ENCODE measurements at places on chromosomes 7 and 10.

DNA sequence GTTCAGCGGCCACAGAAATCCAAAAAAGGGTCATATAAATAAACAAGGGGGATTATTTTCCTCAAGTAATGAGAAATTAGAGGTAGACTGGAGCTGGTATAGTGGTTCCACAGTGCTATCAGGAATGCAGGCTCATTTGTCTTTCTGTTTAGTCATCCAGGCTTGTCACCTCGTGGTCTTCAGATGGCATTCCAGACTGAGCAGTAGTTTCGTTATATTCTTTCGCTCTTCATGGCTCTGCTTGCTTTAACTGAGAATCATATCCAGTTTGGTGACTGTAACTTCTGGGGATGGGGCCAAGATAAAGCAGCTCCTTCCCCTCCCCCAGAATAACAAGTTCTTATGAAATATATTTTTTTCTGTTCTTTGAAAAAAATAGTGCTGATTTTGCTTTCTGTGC, 9.5 kb downstream of the ANKIB1 start:
- peak; percentile 54 for DNase-seq

GRCh38 chr10:2760736-2761135, 306.6 kb upstream of the PFKP start:
- DNase-seq, result no peak

DNA sequence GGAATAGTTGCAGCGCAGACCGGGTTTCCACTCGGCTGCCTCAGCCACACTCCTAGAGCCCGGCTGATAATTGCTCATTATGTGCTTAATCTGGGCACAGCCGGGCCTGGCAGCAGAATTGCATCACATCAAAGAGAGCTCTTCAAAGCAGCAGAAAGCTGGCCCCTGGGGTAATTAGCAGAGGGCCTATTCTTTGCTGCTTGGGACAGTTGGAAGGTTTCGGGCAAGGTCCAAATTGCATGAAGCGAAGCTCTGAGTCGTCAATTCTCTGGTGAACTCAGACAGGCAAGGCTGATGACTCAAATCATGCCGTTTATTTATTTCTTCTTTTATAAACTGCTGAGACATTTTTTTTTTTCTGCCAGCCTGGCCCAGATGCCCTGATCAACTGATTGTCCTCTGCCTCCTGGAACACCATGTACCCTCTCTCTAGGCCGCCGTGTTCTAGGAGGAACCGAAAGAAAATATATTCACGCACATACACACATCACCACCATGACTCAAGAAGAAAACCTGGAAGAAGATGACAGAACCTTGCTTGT, 242.2 kb downstream of the RAB11FIP2 start:
- peak; percentile 20 for DNase-seq

DNA sequence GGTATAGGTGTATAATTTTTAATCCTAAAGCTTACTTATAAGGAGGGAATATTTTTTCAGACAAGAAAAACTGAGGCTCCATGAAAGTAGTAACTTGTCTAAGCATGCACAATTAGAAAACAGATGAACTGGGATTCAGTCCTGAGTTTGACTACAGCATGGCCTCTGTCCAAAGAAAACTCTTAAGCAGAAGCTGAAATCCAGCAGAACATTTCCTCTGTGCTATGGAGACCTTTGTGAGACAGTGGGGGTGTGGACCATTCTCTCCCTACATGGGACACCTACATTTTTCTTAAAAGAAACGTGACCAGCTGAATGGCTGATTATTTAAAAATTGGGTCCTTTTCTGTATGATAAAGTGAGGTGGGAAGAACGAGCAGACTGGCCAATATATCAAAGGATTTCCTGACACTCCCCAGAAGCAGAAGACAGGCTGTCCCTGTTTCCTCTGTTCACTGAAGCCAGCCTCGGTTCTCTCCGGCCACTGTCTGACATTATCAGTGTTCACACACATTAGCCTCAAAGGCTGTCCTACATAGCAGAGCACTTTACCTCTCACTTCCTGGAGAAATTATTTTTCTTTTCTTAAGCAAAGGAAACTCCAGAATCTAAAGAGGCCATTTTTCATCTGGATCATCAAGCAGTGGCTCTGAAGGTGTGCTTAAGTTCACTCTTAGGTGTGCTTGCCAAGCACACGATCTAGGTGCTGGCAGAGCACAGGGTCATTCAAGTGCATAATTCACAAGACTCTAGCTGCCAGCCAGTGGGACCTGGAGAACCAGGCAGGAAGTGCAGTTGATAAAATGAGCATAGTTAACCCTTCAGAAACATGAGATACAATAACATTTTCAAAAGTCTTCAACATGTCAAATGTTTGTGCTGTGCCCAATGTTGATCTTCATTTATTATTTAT, 40.4 kb upstream of the KIAA1217 start:
- DNase-seq, result no peak

DNA sequence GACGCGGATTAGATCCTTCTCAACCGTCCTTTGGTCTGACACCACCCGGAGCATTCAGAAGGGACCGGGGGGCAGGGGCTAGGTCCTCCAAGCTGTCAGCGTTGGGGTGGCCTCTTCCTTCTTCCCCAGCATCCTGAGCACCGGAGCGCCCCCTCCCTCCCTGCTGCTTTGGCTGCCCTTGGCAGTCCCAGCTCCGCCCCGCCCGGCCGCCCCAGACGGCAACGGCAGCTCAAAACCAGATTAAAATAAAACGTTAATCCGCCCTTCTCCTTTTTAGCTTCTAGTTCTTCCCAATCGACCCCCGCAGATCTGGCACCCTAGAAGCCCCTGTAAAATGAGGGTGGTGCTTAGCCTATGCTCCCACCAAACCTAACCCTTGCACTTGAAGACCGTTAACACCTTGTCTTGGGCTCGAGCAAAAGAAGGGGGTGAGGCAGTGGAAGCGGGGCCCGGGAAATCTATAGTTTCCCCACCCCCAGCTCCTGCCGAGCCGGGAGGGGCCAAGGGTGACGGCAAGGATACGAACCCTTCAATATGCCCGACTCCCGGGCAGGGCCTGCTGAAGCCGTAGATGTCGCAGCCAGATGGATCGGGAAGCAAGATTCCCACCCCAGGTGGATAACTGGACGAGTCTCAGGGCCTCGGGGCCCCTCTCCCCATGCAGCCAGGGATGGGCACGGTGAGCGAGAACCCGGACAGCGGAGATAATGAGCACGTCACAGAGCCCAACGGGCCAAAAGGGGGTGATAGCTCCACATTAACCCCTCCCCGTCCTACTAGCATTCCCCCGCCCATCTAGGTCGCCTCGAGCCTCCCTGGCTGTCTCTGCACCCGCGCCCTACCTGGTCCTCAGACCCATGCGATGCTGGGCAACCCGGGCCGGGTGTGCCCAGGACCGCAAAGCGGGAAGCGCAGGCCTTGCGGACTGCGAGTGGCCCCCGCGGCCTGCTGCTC, 169.7 kb downstream of the NRF1 start:
- DNase-seq, result peak; percentile 23

- peak; percentile 86 for DNase-seq
Observed at GRCh38 chr10:24331457-24331856, 122.5 kb downstream of the KIAA1217 start.

DNA sequence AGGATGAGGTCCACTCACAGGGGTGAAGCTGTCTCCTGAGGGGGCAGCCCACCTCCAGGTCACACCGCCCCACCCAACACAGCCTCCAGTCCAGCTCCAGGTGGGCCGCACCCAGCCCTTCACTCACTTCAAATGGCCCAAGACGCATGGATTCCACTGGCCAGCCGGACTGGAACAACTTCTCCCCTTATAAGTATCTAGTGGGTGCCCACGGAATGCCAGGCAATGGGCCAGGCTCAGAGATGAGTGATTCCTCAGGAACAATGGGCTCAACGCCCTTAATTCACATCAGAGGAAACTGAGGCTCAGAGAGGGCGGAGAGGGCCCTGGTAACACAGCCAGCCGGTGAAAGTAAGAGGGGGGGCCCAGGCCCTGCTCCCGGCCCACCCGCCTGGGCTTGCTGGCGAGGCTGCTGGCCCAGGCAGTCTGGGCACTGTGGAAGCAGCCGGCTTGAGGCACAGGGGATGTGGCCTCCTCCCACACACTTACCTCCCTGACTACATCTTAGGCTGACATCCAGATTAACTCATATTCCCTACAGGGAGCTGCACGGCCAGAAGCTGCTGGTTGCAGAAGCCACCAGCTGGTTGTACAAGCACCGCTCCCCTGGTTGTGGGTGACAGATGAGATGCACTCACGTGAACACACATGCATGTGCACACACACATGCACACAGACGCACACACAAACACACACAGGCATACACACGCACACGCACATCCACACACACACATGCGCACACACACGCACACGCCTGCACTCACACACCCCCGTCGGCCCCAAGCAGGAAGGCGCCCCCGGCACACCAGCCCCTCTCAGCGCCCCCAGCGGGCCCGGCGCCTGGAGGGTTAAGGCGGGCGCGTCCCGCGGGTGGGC, 1.0 kb upstream of the FAM20C start:
- peak; percentile 62 for DNase-seq

- DNase-seq, result no peak
Observed at GRCh38 chr10:70368774-70369482, 13.5 kb downstream of the LRRC20 start.

- peak; percentile 59 for DNase-seq
Observed at GRCh38 chr10:4595719-4596319, 230.2 kb upstream of the AKR1E2 start.

GRCh38 chr7:3165681-3166580, 122.3 kb upstream of the CARD11 start:
- no peak for DNase-seq

DNA sequence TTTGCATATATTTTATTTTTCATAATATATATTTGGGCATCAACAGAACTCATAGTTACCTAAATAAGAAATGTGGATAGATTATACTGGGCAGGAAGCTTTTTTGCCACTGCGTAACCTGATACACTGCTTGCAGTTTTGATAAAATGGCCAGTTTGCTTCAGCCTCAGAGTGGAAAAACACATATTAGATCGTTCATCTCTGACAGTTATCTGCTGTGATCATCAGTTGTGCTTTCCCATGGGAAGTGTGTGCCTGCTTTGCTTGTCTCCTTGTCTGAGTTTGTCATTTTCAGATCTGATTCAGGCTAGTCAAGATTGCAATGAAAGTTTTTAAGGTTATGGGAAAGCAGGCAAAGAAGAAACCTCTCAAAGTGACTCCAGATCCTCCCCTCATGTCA, 54.0 kb downstream of the ADAM12 start:
- DNase-seq, result no peak

- DNase-seq, result peak; percentile 85
Observed at GRCh38 chr10:20956843-20957242, 59.7 kb upstream of the NEBL start.

GRCh38 chr10:84406561-84406960, 78.2 kb downstream of the CCSER2 start:
- no peak for DNase-seq

DNA sequence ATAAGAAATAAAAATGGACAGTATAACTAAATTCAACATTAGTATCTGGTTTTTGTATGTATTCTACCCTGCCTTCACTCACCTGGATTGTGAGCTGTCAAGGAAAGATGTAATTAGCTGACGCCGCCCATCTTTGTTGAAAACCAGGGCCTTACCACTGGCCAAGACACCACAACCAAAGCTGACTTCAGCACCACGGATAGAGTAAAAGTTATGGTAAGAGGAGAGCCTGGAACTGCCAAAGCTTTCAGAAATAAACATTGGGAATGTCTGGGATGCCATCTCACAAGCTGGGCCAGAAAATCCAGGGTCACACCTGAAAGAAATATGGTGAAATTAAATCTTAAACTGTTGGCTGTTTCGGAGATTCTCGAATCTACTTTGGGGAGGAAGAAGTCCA, 190.1 kb upstream of the SLC26A5 start:
- peak; percentile 56 for DNase-seq

- no peak for DNase-seq
Observed at GRCh38 chr10:58746474-58747185, 234.0 kb downstream of the BICC1 start.

DNA sequence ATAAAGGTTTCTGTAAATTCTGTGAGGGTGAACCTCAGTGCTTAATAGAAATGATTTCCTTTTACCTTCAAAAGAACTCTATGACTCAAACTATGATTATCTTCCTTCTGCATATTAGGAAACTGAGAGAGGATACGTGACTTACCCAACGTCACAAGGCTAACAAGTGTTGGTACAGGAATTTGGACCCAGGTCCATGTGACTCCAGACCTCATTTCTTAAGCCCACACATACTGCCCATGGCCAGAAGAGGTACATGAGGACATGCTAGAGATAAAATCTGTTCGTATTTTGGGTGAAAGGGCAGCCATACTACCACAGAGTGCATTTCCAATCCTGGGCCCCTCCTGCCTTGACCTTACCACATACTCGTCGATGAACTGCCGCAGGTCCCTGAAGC, 61.5 kb upstream of the TM9SF3 start:
- DNase-seq, result no peak

DNA sequence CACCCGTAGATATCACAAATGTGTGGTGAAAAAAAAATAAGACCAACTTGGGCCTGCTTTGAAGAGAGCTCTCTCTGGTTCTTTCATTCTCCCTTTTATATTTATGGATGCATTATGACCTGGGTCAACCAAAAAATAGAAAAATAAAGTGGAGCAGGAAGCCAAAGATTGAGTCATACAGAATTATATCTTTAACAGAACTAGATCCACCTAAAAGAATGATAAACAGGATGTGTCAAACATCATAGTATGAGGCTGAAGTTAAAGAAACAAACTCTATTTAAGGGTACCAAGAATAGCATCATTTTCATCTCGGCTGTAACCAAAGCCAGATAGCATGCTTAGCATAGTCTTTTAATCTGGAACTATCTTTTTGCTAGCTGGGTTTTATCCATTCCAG, 28.8 kb upstream of the NMT2 start:
- no peak for DNase-seq

- DNase-seq, result peak; percentile 95
Observed at GRCh38 chr7:116671681-116672595, at the start of gene MET. TSS of gene MET (plus strand) at chr7:116672196. CDS start at chr7:116699085, 26,889 bp downstream.

DNA sequence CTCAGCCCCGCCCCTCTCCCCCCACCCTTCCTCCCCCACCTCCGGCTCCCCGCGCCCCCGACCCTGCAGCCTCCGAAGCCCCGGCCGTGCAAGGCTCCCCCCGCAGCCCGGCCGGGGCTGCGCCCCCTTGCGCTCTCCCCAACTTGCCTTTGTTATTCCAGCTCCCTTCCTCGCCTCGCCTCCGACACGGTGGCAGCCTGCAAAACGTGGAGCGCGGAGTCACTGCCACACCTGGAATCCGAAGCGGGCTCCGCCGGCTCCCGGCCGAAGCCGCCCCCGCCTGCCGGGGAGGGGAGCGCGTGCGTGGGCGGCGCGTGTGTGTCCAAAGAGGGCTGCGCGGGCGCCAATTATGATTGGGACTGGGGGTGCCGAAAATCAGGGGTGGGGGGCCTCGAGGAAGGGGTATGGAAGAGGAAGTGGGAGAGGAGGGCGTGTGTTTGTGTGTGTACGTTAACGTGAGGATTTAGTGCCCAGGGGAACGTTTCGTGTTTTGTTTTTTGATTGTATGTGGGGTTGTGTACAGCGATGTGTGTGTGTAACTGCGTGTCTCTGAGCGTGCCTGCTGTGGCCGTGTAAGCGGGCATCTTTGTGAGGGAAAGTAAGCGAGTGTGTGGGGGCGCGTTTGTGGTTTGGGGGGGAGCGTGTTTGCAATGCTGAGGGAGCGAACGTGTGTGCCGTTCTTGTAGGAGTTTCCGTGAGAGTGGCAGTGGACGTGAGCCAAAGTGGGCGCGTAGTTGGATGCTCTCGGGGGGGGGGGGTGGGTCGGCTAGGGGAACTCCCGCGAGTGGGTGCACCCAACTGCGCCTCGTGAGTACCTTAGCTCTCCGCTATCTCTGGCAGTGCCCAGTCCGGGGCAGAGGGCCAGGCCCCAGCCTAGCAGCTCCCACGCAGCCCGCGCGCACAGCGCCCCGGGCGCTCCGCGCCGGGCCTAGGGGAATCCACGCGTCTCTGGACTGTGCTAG, 1.2 kb upstream of the ZMIZ1 start:
- DNase-seq, result peak; percentile 92

Data from epithelial cell of esophagus (primary cell).